ENCODE measurements at places on chromosomes 13 and 19. TPM values are rescaled to one million over a fixed set of nuclear protein-coding genes. Genes with fewer than 3 reads are reported as not detected.

- DNase-seq = no peak
Observed at GRCh38 chr19:31666126-31666525, 316.9 kb upstream of the TSHZ3 start.

DNA sequence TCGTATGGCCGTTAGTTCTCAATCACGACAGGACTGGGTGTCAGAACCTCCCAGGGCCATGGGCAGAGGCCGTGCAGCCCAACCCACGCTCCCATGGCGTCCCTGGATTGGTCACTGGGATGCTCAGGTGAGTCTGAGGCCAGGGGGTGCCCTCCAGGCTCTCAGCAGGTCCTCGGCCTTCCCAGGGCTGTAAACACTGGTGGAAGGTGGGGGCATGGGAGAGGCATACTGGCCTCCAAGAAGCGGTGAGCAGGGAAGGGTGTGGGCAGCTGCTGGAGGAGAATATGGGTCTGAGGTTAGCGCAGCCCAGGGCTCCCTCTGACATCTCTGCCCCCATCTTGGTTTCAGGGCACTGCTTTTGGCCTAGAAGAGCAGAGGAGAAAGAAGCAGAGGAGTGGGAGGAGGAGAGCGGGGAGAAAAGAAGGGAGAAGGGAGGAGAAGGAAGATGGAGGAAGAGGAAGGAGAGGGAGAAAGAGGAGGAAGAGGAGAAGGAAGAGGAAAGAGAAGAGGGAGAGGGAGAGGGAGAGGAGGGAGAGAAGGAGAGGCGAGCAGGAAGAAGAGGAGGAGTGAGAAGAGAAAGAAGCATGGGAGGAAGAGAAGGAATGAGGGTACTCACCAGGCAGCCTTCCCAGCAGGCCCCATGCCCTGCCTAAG is 62.3 kb downstream of the CEBPG start:
- no peak for DNase-seq

The OLFM2 gene
- 55.0 TPM for total RNA-seq

DNA sequence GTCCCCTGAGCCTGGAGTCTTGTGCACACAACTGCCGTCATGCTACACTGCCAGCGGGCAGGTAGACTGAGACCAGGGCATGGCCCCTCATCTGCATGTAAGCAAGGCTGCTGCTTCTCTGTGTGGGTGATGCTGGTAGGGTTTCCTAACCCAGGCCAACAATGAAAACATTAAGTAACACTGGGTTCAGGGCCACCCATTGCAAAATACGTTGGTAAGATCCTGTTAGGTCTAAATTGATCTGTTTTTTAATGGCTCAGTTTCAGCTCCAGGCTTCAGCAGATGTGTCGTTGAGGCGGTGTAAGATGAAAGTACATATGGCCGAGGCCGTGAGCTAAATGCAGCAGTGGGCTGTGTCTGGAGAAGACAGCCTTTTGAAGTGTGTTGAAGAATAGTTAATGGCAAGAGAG is 383.4 kb downstream of the IRS2 start:
- DNase-seq = no peak

DNA sequence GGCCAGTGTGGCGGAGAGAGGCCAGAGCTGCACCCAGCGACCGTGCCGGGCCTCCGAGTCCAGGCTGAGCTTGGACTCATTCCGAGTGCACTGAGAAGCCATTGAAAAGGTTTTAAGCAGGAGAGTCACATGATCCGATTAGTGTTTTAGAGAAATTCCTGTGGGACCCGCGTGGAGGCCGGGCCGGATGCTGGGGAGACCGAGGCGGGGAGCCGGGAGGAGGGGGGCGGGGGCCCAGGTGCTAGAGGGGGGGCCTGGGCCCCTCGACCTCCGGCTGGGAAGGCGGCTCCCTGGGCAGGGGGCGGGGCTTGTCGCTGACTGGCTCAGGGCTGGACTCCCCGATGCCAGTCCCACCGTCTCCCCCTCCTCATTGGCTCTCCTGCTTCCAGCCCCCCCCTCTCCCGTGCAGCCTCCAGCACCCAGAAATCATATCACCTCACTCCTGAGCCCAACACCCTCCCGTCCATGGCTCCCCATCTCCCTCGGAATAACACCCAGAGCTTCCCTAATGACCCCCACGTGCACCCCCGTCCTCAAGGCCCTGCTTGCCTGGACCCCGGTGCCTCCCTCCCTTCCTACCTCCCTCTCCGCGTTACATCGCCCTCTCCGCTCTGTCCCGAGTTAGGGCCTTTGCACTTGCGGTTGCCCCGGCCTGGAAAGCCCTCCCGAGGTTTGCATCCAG is 5.2 kb upstream of the ZNF579 start:
- peak; percentile 78 for DNase-seq

The FGF14 gene
- 5.0 TPM for total RNA-seq

GRCh38 chr19:33628921-33629825 is 7.4 kb downstream of the CHST8 start:
- DNase-seq = no peak

DNA sequence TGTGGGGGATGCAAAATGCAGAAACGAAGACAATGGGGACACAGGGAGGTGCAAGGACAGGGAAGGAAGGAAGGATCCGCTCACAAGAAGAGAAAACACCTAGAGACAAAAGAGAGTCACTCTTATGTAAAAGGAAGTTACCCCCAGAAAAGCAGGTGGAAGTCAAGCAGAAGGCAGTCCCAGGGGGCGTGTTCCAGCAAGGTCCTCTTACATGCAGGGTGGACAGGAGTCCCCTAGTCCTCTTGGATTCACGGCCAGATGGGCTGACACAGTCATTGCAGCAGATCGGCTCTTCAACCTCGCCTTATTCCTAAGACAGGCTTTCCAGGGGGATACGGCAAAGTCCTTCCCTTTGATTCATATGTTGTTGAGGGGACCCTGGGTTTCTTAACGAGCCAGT is 83.9 kb upstream of the SPATA13 start:
- DNase-seq = no peak

- no peak for DNase-seq
Observed at GRCh38 chr13:52659340-52659739, 6.7 kb downstream of the SUGT1 start.

DNA sequence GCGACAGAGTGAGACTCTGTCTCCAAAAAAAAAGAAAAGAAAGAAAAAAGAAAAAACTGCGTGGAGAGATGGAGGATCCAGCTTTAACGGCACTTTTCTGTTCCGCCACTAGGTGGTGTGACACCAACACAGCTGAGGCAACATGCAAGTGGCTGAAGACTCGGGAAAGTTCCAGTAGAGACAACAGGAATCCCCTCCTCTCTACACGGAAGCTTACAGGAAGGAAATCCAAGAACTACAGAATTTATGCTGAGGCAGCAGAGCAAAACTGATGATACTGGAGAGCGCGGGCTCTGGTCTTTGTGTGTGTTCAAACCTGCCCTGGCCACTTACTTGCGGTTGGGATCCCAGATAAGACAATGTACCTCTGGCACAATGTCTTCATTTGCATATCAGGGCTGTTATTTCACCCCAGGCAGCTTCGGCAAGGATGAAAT is 9.9 kb downstream of the RANBP3 start:
- DNase-seq = peak; percentile 50

The ZNF541 gene
- total RNA-seq = not detected
